Left lung (tissue), 14 donors: ENCODE measurements at places on chromosomes 1 and 21. TPM values are rescaled to one million over a fixed set of nuclear protein-coding genes. Genes with fewer than 3 reads are reported as not detected.

The URB1 gene
- 15.7 TPM for total RNA-seq

The UBASH3A gene
- total RNA-seq = 1.3 TPM

The RORC gene
- 11.8 TPM for total RNA-seq

The SH3BP5L gene
- 26.5 TPM for total RNA-seq

The SLC66A1 gene
- 16.4 TPM for total RNA-seq

The CRYZ gene
- 64.2 TPM for total RNA-seq

The AUNIP gene
- total RNA-seq = 0.97 TPM

The OLIG2 gene
- total RNA-seq = 0.47 TPM

DNA sequence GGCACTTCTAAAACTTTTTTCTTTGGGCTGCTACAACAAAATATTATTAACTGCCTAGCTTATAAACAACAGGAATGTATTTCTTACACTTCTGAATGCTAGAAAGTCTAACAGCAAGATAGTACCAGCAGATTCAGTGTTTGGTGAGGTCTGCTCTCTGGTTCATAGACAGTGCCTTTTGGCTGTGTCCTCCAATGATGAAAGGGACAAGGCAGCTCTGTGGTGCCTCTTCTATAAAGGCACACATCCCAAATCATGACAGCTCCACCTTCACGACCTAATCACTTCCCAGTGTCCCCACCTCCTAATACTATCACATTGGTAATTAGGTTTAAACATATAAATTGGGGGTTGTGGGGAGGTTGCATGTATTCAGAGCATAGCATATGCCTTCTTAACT is 9.5 kb downstream of the CFH start:
- H3K27me3 ChIP-seq = no peaks in the 10 kb centered on the region
- H3K27ac ChIP-seq = no peak overlapping the region
- DNase-seq = no peak
- no peak overlapping the region for H3K4me3 ChIP-seq
- no peaks in the 10 kb centered on the region for H3K36me3 ChIP-seq

DNA sequence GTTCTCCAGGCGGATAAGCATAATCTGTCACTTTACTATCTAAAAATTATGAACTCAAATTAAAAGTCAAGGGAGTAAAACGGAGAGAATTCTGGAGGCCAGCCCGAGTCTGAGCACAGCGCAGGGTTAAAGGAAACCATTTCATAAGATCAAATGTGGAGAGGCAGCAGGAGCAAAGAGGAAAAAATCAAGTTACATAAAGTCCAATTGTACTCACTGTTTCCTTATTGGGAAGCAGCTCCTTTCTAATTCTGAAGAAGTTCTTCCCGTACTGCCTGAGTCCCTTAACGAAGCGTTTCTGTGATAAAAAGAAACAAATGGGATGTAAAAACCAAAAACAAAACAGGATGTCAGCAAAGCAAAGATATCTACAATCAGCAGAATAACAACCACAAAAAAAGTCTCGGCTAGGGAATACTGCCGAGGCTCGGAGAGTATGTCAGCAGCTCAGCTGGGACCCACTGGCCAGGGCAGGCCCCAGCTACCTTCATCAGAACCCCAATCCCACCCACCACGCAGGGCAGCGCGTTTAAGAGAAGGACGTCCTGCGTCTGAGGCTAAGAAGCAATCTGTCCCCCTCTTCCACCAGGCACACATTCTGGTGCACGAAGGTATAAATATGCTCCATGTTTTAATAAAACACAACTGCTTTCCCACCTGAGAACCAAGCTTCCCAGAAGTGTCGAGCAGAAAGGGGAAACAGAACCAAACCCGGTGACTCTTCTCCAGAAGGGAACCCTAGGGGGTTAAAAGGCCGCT is 104.8 kb downstream of the SLC45A1 start:
- peaks cover 14% of the 10 kb centered on the region for H3K36me3 ChIP-seq
- peak; percentile 45 for DNase-seq
- peak overlapping the region; percentile 98 for H3K27ac ChIP-seq
- no peaks in the 10 kb centered on the region for H3K27me3 ChIP-seq

GRCh38 chr21:44778499-44778911 is 23.1 kb downstream of the UBE2G2 start:
- no peaks in the 10 kb centered on the region for H3K27me3 ChIP-seq
- H3K27ac ChIP-seq = no peak overlapping the region
- no peak for DNase-seq

- no peaks in the 10 kb centered on the region for H3K36me3 ChIP-seq
- no peaks in the 10 kb centered on the region for H3K4me1 ChIP-seq
- no peak overlapping the region for H3K4me3 ChIP-seq
- DNase-seq = no peak
- H3K27ac ChIP-seq = no peak overlapping the region
Observed at GRCh38 chr1:207424570-207425131, 29.5 kb upstream of the CR2 start.

- H3K4me1 ChIP-seq = no peaks in the 10 kb centered on the region
- DNase-seq = no peak
- H3K27me3 ChIP-seq = no peaks in the 10 kb centered on the region
- H3K36me3 ChIP-seq = peaks cover 6% of the 10 kb centered on the region
Observed at GRCh38 chr1:247212012-247212411, 40.2 kb upstream of the ZNF124 start.

GRCh38 chr1:178941261-178941689 is 70.4 kb upstream of the ANGPTL1 start:
- no peak for DNase-seq
- H3K4me1 ChIP-seq = no peaks in the 10 kb centered on the region
- no peak overlapping the region for H3K27ac ChIP-seq
- no peaks in the 10 kb centered on the region for H3K36me3 ChIP-seq
- H3K27me3 ChIP-seq = no peaks in the 10 kb centered on the region
- H3K4me3 ChIP-seq = no peak overlapping the region

- DNase-seq = no peak
- H3K4me1 ChIP-seq = no peaks in the 10 kb centered on the region
- no peaks in the 10 kb centered on the region for H3K27me3 ChIP-seq
- no peak overlapping the region for H3K4me3 ChIP-seq
Observed at GRCh38 chr1:14915356-14916054, 238.0 kb upstream of the TMEM51 start.

GRCh38 chr1:209607102-209607794 is 23.7 kb downstream of the CAMK1G start:
- H3K27ac ChIP-seq = no peak overlapping the region
- DNase-seq = no peak
- no peaks in the 10 kb centered on the region for H3K36me3 ChIP-seq
- H3K27me3 ChIP-seq = no peaks in the 10 kb centered on the region
- no peaks in the 10 kb centered on the region for H3K4me1 ChIP-seq
- H3K4me3 ChIP-seq = no peak overlapping the region

GRCh38 chr1:30323352-30323751 is 400.0 kb downstream of the MATN1 start:
- H3K4me1 ChIP-seq = no peaks in the 10 kb centered on the region
- no peak overlapping the region for H3K27ac ChIP-seq
- peaks cover 35% of the 10 kb centered on the region for H3K27me3 ChIP-seq

- H3K4me1 ChIP-seq = peaks cover 14% of the 10 kb centered on the region
- no peaks in the 10 kb centered on the region for H3K27me3 ChIP-seq
- no peak overlapping the region for H3K27ac ChIP-seq
- no peak overlapping the region for H3K4me3 ChIP-seq
Observed at GRCh38 chr1:67711855-67712212, 26.8 kb downstream of the GADD45A start.

- no peaks in the 10 kb centered on the region for H3K27me3 ChIP-seq
- no peak overlapping the region for H3K4me3 ChIP-seq
- peaks cover 8% of the 10 kb centered on the region for H3K4me1 ChIP-seq
- no peak for DNase-seq
- H3K36me3 ChIP-seq = no peaks in the 10 kb centered on the region
Observed at GRCh38 chr1:85219853-85220610, 19.2 kb upstream of the SYDE2 start.

DNA sequence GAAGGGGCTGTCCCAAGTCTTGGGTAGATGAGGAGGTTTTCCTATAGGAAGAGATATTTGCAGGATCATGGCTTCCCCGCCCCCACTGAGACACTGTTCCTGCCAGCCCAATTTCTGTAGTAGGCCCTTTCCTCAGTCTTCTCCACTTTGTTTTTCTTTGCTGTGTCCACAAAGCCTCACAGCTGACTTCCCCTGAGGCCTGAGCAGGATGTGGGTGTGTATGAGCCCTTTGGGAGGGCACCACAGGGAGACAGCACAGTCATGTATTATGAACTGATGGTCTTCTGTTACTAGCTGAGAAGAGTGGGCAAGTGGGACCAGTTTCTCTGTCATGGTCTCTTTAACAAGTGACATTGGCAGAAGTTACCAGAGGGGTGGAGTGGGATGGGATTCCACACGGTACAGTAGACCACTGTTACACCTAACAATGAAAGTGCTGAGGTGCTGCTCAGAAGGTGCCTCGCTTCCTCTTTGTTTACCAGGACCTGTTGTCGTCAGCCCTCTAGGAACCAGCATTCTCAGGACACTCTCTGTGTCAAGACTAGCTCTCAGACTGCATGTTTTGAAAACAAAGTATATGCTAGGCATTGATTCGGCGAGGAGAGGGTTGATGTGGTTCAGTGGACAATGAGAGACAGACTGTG is 253.8 kb upstream of the HOOK1 start:
- peaks cover 4% of the 10 kb centered on the region for H3K4me1 ChIP-seq
- H3K36me3 ChIP-seq = no peaks in the 10 kb centered on the region
- no peak overlapping the region for H3K4me3 ChIP-seq
- no peak overlapping the region for H3K27ac ChIP-seq
- no peaks in the 10 kb centered on the region for H3K27me3 ChIP-seq

- H3K4me3 ChIP-seq = no peak overlapping the region
- peaks cover 26% of the 10 kb centered on the region for H3K36me3 ChIP-seq
- peak; percentile 41 for DNase-seq
- H3K27ac ChIP-seq = no peak overlapping the region
Observed at GRCh38 chr1:103529746-103530145, 4.2 kb downstream of the RNPC3 start.

DNA sequence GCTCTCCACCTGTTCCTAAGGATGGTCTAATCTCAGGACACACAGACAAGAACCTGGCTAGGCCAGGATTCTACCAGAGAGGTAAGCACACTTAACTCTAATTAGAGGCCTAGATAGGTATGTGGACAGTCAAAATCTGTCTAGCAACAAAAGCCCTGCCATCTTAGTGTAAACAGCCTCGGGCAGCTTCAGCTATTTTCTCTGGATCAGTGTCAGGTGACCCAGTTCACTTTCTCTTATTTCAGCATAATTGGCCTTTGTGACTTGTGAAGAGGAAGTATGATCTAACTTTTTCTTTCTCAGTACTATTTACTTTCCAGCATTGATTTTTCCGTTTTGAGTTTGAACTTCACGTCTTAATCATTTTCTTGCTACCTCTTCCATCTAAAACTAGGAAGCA is 217.7 kb downstream of the CRB1 start:
- no peak overlapping the region for H3K27ac ChIP-seq
- no peaks in the 10 kb centered on the region for H3K27me3 ChIP-seq
- no peaks in the 10 kb centered on the region for H3K36me3 ChIP-seq
- no peak overlapping the region for H3K4me3 ChIP-seq
- no peak for DNase-seq

- H3K27ac ChIP-seq = no peak overlapping the region
- H3K27me3 ChIP-seq = no peaks in the 10 kb centered on the region
- H3K36me3 ChIP-seq = no peaks in the 10 kb centered on the region
- DNase-seq = no peak
Observed at GRCh38 chr1:71804140-71804539, 478.2 kb downstream of the NEGR1 start.

DNA sequence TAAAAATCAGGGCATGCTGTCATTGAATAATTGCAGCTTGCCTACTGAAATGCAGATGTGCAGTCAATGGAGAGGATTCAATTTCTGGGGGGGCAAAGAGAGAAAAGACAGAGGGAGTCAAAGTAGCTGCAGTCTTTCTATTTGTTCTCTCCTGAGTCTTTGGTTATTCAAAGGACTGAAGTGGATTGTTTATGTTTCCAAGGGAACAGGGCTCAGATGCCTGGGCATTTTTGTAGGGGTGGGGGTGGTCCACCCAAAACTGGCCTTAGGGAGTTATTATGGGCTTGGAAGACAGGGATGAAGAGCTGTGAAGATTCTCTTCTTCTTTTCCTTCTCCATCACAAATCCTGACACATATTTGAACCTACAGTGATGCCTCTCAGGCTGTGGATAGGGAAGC is 408.8 kb upstream of the DAB1 start:
- H3K27me3 ChIP-seq = no peaks in the 10 kb centered on the region
- H3K36me3 ChIP-seq = no peaks in the 10 kb centered on the region
- no peaks in the 10 kb centered on the region for H3K4me1 ChIP-seq
- no peak overlapping the region for H3K4me3 ChIP-seq
- H3K27ac ChIP-seq = no peak overlapping the region

DNA sequence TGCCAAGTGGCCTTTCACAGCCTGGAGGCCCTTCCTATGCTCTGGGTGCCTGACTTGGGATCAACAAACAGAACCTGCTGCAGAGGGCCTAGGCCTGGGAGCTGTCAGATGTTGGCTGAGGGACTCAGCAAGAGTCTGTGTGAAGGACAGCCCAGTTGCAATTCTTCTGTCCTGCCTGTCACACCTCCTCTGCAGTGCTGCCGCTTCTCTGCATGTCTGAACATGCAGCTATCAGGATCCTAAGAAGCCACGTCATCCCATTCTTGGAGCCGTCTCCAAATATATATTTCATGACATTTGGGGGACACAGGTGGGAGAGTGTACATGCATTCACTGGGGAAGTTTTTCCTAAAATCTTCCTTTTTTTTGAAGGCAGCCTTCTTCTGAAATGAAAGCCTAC is 8.6 kb downstream of the FCAMR start:
- no peaks in the 10 kb centered on the region for H3K36me3 ChIP-seq
- H3K27me3 ChIP-seq = no peaks in the 10 kb centered on the region
- H3K27ac ChIP-seq = no peak overlapping the region

- no peaks in the 10 kb centered on the region for H3K4me1 ChIP-seq
- no peak overlapping the region for H3K27ac ChIP-seq
- H3K36me3 ChIP-seq = no peaks in the 10 kb centered on the region
- no peak overlapping the region for H3K4me3 ChIP-seq
- no peak for DNase-seq
- H3K27me3 ChIP-seq = no peaks in the 10 kb centered on the region
Observed at GRCh38 chr1:198764748-198765147, 125.9 kb downstream of the PTPRC start.

- H3K27me3 ChIP-seq = peaks cover 81% of the 10 kb centered on the region
- no peaks in the 10 kb centered on the region for H3K4me1 ChIP-seq
- DNase-seq = no peak
Observed at GRCh38 chr1:46547481-46548383, 3.7 kb downstream of the KNCN start.

- peaks cover 5% of the 10 kb centered on the region for H3K27me3 ChIP-seq
- no peak for DNase-seq
- peaks cover 6% of the 10 kb centered on the region for H3K4me1 ChIP-seq
- no peak overlapping the region for H3K27ac ChIP-seq
- no peaks in the 10 kb centered on the region for H3K36me3 ChIP-seq
Observed at GRCh38 chr1:42737257-42737656, 2.8 kb downstream of the CLDN19 start.

DNA sequence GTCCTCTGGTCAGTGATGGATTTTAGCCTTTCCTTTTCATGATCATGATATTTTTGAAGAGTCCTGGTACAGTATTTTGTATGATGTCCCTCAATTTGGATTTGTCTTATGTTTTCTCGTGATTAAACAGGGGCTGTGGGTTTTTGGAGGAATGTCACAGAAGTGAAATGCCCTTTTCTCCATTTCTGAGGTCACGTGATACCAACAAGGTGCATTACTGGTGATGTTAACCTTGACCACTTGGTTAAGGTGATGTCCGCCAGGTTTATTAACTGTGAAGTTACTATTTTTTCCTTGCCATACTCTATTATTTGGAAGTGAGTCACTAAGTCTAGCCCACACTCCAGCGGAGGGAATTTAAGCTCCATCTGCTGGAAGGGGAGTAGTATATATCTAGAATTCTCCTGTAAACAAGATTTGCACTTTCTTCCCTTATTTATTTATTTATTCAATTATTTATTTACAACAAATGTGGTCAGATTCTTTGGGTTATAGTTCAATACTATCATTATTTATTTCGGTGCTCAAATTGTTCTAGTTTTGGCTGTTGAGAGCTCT is 123.4 kb downstream of the HIVEP3 start:
- no peaks in the 10 kb centered on the region for H3K36me3 ChIP-seq
- no peaks in the 10 kb centered on the region for H3K4me1 ChIP-seq
- no peak overlapping the region for H3K27ac ChIP-seq
- no peak overlapping the region for H3K4me3 ChIP-seq
- no peak for DNase-seq
